ENCODE measurements at places on chromosomes 7 and 10. TPM values are rescaled to one million over a fixed set of nuclear protein-coding genes. Genes with fewer than 3 reads are reported as not detected.

The ARHGEF35 gene
- 0.60 TPM for total RNA-seq

The FAM180A gene
- total RNA-seq: 14.1 TPM

The TFPI2 gene
- 58.6 TPM for total RNA-seq

The CNTNAP2 gene
- 1.3 TPM for total RNA-seq

The CALHM3 gene
- total RNA-seq: not detected

The CCDC172 gene
- not detected for total RNA-seq

Measured in pericardium fibroblast (primary cell).